ENCODE measurements at places on chromosomes 12 and 14.

DNA sequence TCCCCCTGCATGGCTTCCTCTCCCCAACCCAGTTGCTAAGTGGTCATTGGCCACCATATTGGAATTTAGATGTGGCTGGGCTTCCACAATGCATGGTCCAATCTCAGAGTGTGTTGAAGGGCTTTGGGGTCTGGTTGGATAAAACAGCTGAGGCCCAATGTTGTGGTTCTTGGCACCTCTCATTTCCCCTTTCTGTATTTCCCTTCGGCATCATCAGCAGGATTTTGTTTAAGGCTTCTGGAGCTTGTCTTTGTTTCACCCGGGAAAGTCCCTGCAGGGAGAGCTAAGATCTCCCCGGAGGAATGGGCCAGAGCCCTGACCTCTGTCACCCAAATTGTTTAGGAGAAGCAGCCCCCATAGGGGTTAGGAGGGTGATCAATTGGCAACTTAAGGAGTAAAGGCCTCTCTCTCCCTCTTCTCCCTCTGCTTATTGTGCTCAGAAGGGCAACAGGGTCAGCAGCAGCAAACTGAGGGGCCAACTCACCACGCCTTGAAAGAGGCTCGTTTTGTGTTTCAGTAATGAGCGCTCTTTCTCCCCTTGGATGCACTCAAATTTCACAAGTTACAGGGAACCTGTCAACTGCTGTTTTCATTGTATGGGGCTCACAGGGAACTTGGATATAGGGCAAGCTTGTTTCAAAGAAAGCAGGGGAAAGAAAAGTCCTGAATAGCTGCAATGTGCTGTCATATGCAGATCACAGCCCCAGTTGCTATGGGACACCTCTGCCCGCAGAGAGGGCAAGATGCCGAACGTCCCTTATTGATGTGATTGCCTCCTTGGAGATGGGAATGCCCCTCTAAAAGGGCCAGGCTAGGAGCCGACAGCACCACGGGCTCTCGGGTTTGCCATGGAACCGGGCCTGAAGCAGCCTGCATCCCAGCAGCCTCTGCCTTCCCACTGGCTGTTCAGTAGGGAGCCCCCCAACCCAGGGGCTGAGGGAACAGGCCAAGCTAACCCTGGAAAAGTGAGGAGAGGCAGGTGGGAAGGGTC, 223.7 kb downstream of the ZFP36L1 start:
- DNase-seq = peak; percentile 61

- no peak for DNase-seq
Observed at GRCh38 chr12:85527192-85527591, 247.2 kb downstream of the ALX1 start.

GRCh38 chr12:27622436-27623195, 73.6 kb upstream of the REP15 start:
- no peak for DNase-seq

- DNase-seq = no peak
Observed at GRCh38 chr14:87894920-87895319, 98.1 kb downstream of the GALC start.

- DNase-seq = no peak
Observed at GRCh38 chr14:92487513-92488133, 26.0 kb upstream of the RIN3 start.

Measured in globus pallidus (tissue), 1 donor.